ENCODE measurements at places on chromosomes 13 and 19. TPM values are rescaled to one million over a fixed set of nuclear protein-coding genes. Genes with fewer than 3 reads are reported as not detected.

DNA sequence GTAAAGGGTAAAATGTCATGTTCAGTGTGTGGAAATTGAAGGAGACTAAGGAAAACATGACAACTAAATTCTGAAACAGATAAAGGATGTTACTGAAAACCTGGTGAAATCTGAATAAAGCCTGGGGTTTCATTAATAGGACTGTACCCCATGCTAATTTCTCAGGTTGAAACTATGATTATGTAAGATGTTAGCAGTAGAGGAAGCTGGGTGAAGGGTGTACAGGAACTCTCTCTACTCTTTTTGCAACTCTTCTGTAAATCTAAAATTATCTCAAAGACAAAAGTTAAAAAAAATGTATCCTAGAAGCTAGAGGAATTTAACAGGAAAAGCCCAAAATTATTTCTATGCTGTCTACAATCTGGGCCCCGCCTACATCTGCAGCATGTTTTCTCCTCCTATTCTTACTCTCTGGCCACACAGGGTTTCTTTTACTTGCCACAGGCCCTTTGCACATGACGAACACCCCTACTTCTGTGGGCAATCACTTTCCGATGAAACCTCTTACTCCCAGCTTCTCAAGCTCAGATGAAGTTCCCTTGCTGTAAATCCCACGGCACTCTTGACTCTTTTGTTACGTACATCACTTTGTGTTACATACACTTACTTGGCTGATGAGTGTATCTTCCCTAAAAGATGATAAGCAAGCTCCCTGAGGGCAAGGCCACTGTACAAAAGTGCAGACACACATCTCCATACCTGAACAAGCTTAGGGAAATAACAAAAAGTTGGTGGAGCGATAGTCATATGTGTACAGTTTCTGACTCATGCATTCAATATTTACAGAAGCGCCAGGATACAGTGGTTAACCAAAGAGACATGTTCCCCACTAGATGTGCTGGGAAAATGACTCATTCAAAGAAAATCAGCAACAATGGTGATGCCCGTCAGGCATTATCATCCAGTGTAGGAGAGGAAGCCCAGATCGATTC lies 32.6 kb downstream of the RUBCNL start:
- no peaks in the 10 kb centered on the region for H3K27me3 ChIP-seq
- no peak overlapping the region for H3K4me3 ChIP-seq
- no peak for DNase-seq

DNA sequence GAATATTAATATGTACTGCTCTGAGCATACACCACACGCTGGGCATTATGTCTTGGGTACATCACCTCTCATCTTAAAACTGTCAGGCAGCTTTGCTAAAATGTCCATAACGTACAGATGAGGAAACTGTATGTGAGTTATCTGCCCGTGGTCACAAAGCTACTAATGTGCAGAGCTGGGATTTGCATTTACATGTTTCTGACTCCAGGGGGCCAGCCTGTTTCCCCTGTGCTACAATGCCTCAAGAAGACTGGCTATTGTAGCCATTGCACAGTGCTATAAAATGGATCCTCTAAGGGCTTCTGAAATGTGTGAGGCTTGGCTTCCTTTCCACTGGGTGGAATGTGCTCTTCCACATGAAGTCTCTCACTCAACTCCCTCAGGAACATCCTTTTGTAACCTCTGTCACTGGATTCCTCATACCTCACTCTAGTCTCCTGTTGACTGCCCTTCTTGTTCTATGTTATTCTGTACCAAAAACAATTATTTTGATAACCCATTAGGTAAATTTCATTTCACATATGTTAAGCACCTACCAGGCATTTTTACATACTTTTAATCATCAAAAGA lies 95.6 kb upstream of the HTR2A start:
- no peak overlapping the region for H3K4me3 ChIP-seq
- no peak for DNase-seq
- H3K27ac ChIP-seq: no peak overlapping the region
- H3K36me3 ChIP-seq: no peaks in the 10 kb centered on the region

DNA sequence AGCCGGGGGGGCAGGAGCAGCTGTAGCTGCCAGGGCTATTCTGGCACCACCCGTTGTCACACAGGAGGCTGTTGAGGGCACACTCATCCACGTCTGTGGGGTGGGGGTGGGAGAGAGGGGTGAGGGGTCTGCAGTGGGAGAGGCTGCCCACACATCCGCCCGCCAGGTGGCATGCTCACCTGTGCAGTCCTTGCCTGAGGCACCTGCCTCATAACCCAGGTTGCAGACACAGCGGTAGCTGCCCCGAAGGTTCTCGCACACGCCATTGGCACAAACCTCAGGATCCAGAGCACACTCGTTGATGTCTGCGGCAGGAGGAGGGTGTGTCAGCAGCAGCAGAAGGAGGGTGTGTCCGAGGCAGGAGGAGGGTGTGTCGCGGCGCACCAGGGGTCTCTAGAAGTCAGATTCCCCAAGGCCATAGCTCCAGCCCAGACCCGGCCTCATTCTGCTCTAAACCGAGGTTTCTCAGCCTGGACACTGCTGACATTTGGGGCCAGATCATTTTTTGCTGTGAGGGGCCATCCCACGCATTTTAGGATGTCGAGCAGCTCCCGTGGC lies 20.3 kb downstream of the FBN3 start:
- H3K27ac ChIP-seq: no peak overlapping the region
- H3K36me3 ChIP-seq: no peaks in the 10 kb centered on the region
- no peak for DNase-seq

The EDNRB gene
- total RNA-seq: 18.2 TPM

The PRR12 gene
- 32.0 TPM for total RNA-seq

All from type B pancreatic cell (in vitro differentiated cells).